ENCODE measurements at places on chromosomes 7 and 10. TPM values are rescaled to one million over a fixed set of nuclear protein-coding genes. Genes with fewer than 3 reads are reported as not detected.

DENND11 gene
- total RNA-seq: 28.9 TPM

ZEB1 gene
- 46.2 TPM for total RNA-seq

CFAP46 gene
- not detected for total RNA-seq

TWIST1 gene
- total RNA-seq: 0.25 TPM

TMEM225B gene
- total RNA-seq: 1.3 TPM

NUTM2B gene
- 0.97 TPM for total RNA-seq

ZNRF2 gene
- 16.8 TPM for total RNA-seq

C10orf95 gene
- total RNA-seq: 0.17 TPM

DUSP5 gene
- 24.8 TPM for total RNA-seq

CALML3 gene
- total RNA-seq: not detected

ZPBP gene
- total RNA-seq: not detected

COL1A2 gene
- 0.15 TPM for total RNA-seq

TAS2R60 gene
- total RNA-seq: not detected

TMEM270 gene
- not detected for total RNA-seq

GARIN1A gene
- total RNA-seq: 0.92 TPM
